ENCODE measurements at places on chromosomes 6 and 20.
A peak's percentile ranks its signal among the peaks of the same experiment; 100 is the strongest.

- no peak for DNase-seq
These were observed 672.6 kb downstream of the MAFB start for GRCh38 chr20:40016392-40016791.

GRCh38 chr6:4941782-4942672, 61.8 kb downstream of the RPP40 start:
- no peak for DNase-seq

- DNase-seq = peak; percentile 41
These were observed 82.2 kb downstream of the BACH2 start for GRCh38 chr6:90214461-90214860.

DNA sequence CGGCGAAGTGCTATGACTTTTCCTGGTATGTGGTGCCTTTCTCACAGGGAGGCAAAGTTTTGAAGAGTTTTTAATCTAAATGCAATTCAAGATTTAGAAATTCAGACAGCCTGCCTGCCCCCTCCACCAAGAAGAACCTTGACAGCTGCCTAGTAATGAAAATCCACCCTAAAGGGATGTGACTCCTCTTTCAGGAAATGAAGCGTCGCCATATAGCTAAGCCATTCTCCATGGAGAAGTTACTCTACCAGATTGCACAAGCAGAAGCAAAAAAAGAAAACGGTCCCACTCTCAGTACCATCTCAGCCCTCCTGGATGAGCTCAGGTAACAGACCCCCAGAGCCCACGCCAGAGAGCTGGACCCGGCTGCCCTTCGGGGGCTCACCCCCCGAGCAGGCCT, 150.1 kb downstream of the DTNBP1 start:
- DNase-seq = no peak

DNA sequence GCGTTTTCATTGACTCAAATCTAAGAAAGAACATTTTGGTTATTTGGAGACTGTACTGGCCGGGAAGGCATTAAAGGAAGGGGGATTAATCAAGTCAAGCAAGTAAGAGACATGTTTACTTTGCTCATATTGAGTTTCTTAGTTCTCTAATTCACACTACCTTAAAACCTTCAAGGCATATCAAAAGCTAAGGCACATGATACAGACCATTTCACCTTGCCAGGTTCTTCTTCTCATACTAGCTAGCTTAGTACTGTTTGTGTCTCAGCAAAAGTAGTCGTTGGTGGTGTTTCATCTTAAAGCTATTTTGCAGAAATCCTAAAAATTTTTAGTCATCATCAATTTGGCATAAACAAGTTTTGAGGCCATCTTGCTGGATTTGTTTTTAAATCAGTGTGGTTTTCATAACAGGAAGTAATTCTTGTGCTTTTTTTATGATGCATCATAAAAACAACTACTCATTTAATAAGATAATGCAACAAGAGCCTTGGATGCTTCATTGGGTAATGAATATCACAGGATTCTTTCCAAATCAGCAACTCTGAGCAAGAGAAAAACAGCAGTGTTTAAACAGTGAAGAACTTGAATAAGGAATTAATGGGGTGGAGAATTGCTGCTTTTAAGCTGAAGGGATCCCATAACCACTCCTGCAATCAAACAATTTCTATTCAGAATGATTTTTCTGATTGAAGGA, 425.3 kb downstream of the EPM2A start:
- no peak for DNase-seq

DNA sequence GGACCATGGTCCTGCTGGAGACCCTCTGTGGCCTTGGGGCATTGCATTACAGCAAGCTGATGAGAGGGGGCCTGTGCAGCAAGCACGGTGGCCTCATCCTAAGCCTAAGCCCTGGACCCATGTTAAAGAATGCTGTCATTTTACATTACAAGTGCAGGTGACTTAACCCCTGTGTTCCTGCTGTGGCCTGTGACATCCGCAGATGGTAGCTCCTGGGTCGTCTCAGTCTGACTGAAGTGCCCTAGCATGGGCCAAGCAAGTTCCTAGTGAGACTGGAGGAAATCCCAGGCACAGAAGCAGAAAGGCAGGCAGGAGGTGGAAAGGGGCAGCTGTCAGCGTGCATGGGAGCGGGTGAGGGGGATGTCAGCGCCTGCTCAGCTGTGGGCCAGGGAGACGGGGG, 252.4 kb downstream of the FNDC1 start:
- no peak for DNase-seq

DNA sequence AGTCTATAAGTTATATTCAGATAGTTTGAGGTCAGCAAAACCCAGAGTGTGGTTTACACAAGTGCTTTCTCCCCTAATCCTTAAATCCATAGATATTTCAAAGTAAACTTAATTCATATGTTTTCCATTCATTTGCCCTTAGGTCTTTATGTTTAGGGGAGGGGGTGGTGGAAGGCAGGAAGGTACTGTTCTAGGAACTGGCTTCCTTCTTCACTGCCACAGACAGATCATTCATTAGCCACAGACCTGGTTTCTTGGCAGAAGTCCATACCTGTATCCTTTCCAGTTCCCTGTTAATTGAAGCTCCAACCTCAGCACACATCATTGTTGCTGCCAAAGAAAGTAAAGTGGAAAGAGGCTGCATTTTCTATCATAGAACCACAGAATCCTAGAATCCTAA, 123.0 kb downstream of the AIG1 start:
- no peak for DNase-seq

DNA sequence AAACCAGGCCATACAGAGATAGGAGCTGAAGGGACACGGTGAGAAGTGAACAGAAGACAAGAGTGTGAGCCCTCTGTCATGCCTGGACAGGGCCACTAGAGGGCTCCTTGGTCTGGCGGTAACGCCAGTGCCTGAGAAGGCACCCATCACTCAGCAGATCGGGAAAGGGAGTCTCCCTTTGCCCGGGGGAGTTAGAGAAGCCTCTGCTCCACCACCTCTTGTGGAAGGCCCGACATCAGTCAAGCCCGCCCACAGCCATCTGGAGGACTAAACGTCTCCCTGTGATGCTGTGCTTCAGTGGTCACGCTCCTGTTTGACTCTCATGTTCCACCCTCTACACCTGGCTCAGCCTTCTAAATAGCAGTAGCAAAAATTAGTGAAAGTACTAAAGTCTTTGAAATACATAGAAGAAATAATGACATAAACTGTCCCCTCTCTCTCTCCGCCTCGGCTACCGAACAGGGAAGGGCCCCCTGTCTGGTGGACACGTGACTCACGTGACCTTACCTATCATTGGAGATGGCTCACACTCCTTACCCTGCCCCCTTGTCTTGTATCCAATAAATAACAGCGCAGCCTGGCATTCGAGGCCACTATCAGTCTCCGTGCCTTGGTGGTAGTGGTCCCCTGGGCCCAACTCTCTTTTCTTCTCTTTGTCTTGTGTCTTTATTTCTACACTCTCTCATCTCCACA, 66.7 kb downstream of the RPP21 start:
- DNase-seq = peak; percentile 57

GRCh38 chr6:106927531-106928398, 46.8 kb downstream of the CD24 start:
- peak; percentile 70 for DNase-seq

GRCh38 chr6:158595223-158595622, 35.3 kb downstream of the TMEM181 start:
- DNase-seq = peak; percentile 19

GRCh38 chr6:35453236-35453635, 1.1 kb downstream of the FANCE start:
- DNase-seq = no peak

DNA sequence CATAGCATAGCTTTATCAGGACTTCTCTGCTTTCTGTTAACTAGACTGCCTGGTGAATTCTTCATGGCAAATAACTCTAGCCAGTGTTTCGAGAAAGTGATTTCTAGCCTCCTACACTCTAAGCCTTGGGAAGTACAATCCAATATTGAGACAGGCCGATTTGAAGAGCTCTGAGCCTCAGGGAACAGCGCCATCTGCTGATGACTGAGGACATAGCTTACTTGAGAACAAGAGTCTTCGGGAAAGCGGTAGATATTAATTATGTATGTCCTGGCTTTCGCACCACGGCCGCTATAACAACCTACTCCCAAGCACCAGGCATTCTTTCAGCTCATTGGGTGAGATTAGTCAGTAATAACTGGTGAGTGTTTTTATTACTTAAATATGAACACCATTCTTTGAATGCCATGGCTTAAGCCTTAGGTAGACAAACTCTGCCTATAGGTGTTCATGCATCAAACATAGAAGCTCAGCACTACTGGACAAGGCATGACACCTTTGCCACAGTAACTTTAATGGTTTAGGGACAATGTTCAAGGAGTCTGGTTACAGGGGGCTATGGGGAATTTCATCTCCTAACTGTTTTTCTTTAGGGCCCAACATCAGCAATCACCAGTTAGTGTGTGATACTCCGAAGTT, 518.6 kb downstream of the BMP2 start:
- DNase-seq = peak; percentile 66

DNA sequence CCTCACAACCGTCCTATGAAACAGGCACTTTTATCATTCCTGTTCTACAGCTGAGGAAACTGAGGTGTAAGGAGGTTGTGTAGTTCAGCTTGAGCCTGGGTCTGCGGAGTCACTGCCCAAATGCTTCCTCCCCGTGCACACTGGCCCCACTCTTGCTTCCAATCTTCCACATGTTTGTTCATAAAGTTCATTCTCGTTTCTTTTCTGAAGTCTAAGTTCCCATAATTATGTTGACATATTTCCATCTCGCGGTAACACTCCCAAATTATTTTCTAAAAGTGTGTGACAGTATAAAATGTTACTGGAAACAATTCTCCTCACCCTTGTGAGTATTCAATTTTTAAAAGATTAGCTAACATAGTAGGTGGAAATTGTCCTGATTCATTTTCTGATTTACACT, 106.9 kb downstream of the SLC22A3 start:
- DNase-seq = no peak

DNA sequence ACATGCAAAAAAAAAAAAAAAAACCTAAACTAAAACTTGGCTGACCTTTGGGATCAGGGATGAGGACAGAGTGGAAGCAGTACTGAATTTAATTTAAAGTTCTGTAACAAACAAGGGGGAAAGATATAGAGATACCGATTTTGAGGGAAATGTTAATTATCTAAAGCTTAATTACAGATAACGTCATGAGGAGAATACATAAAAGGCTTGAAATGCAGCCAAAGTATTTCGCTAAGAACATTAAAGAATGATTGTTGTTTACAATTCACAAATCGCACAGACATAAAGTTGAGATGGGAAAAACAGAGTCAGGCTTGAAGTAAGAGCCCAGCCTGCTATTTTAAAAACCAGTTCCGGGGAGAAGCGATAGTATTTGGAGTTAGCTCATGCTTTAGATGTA, 208.0 kb upstream of the SASH1 start:
- no peak for DNase-seq

DNA sequence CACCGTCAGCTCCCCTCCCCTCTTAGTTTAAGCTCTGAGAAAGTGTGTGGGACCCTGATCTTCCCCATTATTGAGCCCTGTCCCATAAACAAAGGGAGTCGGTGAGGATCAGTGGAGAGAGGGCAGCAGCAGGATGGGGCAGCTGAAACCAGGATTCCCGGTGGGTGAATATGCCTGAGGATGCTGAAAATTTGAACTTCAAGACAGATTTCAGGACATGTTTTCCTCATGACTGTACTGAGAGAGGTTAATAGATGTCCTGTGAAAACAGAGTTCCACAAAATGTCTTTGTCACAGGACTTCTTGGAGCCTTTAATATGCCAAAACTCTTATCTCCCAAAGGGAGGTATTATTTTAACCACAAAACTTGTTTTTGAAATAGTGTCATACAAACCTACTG, 53.5 kb upstream of the SLC22A16 start:
- DNase-seq = no peak

DNA sequence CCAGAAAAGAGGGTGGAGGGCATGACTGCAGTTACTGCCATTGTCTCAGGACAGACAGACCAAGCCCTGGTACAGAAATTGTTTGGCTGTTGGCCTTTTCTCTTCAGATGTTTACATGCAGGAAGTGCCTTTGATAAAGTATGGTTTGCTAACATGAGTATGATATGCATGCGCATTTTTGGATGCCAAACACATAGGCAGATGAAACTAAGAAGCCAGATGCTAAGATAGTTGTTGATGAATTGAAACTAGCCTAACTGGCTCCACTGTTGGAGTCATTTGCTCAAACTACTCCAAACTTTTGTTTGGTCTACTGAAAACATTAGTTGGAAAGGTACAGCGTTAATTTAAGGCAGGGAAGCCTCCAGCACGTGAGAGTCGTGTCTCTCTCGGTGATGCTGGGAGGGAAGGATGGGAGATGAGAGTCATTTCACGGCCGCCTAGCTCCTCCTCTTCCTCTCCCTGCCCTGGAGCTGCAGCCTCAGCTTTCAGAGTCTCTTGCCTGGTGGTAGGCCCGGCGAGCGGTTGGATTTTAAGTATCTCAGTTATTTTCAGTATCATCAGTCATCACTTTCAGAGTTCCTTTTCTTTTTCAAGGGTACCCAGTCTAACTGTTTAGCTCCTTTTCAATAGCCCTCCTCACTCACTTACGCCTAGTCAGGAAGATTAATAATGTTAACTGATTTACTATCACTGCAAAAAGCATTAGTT, 29.7 kb downstream of the RREB1 start:
- peak; percentile 30 for DNase-seq

DNA sequence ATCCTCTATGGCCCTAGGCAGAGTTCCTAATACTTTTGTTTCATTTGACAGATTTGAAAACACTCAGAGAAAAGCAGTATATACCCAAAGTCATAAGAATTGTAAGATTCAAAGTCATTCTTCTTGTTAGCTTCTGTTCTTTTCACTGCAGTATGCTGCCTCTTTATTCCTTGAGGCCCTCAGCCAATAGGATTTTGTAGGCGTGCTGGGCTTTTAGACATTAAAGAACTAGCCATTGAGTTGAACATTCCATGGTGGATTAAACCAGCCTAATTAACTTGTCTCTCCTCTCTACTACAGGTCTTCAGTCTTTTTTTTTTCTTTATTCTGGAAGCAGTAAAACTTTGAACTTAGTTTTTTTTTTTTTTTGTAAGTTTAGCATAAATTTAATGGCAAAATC, 186.3 kb downstream of the PLCB4 start:
- no peak for DNase-seq

- no peak for DNase-seq
These were observed 37.8 kb upstream of the SNRPB2 start for GRCh38 chr20:16692009-16692408.

- no peak for DNase-seq
These were observed 24.0 kb downstream of the FRMD1 start for GRCh38 chr6:168054765-168055560.

DNA sequence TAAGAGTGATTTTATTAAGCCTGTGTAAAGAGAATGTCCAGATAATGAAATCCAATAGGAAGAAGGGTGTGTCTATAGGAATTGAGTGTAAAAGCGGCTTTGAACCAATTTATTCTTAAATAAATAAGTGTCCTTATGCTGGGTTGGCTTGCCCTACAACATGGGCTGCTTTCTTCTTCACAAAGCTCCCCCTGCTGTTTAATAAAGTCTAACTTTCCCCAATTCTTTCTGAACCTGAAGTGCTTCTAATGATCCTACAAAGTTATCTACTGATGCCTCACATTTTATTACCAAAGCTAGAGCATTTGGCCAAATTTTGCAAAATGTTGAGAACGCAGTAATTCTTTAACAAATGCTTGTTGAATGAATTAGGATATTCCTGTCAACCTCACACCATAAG, 36.3 kb upstream of the SIRT5 start:
- DNase-seq = peak; percentile 69

Data from OCI-LY7 (cell line).